ENCODE measurements at places on chromosomes 11 and 22. TPM values are rescaled to one million over a fixed set of nuclear protein-coding genes. Genes with fewer than 3 reads are reported as not detected.

Gene COMT
- total RNA-seq: 71.3 TPM

Gene ETS1
- total RNA-seq: 38.0 TPM

GRCh38 chr22:36379593-36380361, 8.0 kb downstream of the MYH9 start:
- no peak for DNase-seq

DNA sequence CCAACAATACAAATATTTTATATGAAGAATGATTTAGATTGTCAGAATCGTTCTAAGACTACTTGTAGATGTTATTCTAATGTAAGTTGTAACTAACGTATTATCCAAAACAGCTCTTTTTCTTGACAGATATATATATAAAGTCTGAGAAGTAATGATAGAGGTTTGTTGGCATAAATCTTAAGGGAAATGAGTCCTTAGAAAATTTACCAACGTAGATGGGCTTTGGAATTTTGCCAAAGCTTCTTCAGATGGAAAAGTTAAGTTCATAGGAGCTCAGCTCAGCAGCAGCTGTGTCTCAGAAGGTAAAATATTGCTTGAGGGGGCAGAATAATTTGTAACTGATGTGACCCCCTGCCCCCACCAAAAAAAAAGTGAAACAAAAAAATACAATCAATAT, 66.7 kb downstream of the BID start:
- DNase-seq: no peak

DNA sequence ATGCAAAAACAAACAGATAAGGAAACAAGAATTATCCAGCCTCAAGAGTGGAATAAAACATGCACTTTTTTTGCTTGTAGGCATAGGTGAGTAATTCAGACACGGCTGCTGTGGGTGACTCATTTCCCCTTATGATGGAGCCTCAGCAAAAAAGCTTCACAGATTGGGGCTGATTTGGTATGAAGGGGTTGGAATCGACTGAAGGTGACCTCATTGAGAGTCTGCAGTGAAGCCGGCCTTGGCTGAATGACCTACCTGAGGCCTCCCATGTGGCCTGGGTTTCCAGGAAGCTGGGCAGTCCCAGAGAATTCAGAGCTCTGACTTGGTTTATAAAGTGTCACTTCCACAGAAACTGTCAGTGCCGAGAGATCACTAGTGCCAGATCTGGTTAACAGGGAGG, 34.2 kb upstream of the VPREB1 start:
- no peak for DNase-seq

DNA sequence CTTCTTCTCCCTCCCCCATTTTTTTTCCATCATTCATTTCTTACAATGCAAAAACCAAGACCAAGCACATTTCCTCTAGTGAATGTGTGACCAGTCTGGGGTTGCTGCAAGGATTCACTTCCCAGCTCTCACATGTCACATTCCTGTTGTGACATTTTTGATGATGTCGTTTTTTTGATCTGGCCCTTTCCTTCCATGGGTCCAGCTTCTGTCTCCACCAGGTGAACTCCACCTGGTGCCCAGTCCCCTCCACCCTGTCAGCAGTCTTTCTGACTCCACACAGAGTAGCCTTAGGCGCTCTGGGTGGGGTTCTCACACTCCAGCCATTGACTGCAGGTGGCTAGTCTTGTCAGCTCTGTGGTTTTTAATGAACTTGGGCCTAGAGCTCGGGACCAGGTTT, 15.6 kb downstream of the PANX1 start:
- DNase-seq: no peak

All from left colon (tissue), 2 donors.